ENCODE measurements at places on chromosomes 7 and 10. TPM values are rescaled to one million over a fixed set of nuclear protein-coding genes. Genes with fewer than 3 reads are reported as not detected.
A peak's percentile ranks its signal among the peaks of the same experiment; 100 is the strongest.

GRCh38 chr10:86250399-86250798 is 116.2 kb downstream of the GRID1 start:
- DNase-seq, result no peak

- no peak for DNase-seq
Measured at GRCh38 chr7:90693939-90694338, 97.8 kb downstream of the CDK14 start.

DNA sequence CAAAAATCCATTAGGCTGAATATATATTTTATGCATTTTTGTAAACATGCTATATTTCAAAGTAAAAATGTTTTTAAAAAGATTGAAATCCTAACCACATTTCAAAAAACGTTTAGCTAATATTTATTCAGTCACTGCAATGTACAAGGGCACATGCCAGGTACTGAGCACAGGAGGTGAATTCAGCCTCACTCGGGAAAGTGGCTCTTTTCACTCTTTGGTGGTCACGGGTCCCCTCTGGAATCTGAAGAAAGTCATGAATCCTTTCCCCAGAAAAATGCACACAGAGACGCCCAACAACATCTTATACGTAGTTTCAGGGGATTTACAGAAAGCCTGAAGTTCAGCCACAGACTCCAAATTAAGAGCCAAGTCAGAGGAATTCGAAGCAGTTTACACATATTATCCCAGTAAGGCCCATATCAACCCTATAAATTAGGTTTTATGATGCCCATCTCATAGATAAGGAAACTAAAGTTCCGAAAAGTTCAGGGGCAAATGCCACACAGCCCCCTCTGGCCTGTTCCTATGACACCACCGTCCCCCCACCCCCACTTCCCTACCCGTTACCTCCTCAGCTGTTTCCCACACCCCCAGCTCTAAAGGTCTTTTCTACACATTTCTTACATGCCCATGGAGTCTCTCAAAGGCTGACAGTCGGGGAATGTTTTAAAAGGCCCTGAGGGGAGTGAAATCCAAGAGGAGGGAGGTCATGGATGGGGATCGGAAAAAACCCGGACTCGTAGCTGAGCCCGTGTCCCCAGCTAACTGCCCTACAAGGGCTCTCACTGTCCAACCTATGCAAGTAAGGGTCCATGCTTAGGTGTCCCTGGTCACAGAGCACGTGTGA is 9.6 kb upstream of the SVOPL start:
- no peak for DNase-seq

DNA sequence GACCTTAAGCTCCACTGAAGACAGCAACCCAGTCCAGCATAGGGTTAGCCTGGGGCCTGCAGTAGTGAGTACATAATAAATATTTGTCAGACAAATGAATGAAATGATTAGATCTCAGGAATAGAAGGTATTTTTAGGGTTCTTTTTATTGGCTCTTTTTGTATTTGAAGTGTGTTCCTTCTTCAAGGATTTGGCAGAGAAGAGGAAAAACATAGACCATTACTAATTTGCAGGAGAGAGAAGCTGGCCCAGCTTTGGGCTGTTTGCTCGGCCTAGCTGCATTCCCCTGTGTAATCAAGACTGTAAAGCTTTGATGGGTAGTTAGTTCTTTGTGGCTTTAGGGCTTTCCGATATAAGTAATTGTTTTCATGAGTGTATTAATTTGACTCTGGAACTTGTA is 64.2 kb downstream of the CNNM2 start:
- peak; percentile 15 for DNase-seq

GRCh38 chr10:107013258-107014006 is 151.1 kb downstream of the SORCS1 start:
- no peak for DNase-seq

DNA sequence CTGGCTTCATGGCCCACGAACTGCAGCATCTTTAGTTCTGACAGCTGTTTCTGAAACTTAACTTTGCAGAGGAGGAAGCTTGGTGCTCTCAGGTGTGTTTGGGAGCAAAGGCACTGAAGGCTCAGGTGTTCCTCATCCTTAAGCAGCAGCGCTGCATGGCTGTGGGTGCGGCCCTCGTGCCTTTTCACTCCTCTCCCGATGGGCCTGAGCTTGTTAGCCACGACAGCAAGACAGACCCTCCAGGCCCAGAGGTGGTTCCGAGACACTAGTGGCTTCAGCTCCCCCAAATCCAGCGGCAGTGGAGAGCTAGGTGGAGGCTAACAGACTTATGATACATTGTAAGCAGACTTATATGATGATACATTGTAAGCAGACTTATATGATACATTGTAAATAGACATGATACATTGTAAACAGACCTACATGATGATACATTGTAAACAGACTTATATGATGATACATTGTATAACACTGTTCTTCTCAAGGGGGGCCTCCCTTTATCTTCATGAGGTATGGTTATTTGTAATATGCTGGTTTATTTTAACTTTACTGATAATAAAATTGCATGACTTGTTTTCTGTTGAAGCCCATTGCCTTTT is 14.1 kb downstream of the PFKP start:
- DNase-seq, result no peak

DNA sequence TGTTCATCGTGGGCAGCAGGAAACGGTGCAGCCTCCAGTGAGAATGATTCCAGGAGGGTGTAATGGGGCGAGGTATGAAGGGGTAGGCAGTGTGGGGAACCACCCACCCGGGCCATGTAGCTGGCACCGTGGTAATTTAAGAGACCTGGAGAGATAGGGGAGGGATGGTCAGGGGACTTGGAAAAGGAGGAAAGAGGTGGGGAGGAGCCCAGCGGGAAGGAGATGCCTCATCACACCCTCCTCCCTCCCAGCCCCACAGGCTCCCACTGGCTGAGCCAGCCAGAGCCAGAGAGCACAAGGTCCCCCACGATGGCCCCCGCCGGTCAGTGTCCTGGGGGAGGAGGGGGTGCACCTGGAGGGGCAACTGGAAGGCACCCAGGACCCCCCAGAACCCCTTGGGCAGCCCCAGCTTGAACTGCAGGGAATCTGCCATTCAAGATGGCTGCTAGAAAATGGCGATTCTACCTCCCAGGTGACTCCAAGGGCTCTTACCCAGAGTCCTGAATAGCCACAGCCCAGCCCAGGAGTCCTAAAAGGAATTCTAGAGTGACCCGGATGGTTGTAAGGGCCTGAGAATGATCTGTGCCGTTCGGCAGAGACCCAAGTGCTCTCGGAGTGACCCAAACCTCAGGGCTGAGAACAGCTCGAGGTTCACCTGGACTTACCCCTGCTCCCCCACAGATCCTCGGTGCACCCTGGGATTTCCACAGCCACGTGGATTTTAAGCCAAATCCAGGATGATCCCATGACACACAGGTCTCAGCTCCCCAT is 28.8 kb downstream of the CALML3 start:
- no peak for DNase-seq

GRCh38 chr7:100053215-100053614 is 3.6 kb downstream of the ZSCAN21 start:
- peak; percentile 53 for DNase-seq

GRCh38 chr7:144416341-144416740 is 12.8 kb upstream of the NOBOX start:
- DNase-seq, result no peak

GRCh38 chr10:80173466-80173865 is 31.9 kb downstream of the ANXA11 start:
- peak; percentile 79 for DNase-seq

GRCh38 chr10:132792796-132793195 is 6.8 kb upstream of the NKX6-2 start:
- DNase-seq, result no peak

DNA sequence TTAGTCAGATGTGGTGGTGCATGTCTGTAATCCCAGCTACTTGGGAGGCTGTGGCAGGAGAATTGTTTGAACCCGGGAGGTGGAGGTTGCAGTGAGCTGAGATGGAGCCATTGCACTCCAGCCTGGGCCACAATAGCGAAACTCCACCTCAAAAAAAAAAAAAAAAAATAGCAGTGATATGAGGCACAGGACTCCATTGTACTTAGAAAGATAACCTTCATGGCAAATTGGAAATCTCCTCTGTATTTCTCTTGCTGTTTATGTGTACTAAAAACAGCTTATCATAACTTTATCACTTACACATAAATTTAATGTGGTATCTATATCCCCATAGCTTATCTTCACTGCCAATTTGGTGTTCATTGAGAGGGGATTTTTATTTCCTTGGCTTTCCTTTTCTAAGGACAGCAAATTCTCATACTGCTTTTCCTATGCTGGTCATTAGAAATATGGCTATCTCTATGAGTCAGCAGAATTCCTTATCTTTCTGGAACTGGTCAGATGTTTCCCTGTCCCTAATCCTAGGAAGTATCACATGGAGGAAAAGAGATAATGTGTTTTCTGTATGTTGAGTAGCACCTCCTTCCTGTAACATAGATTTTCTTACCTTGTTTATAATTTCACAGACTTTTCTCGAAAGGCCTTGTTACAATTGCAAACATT is 40.6 kb upstream of the ZEB1 start:
- DNase-seq, result no peak

GRCh38 chr7:36777062-36777461 is 52.8 kb upstream of the AOAH start:
- DNase-seq, result no peak

- DNase-seq, result peak; percentile 8
Measured at GRCh38 chr10:29588629-29589421, 45.9 kb downstream of the SVIL start.

DNA sequence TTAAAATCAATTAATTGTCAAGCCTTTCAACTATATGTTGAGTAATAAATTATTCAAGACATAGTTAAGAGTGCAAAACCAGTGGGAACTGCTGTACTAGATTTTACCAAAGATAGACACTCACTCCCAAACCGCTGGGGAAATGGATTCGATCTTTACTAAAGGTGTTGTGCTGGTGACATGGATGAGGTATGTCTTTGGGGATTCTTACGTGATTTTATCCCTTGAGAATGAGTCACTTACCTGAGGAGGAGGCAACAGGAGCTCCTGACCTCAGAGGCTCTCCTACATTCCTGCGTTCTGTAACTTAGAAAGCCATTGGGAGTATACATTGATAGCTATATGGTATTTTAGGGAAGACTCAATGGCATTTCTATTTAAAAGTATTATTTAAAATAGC is 165.5 kb downstream of the PKD1L1 start:
- DNase-seq, result no peak

GRCh38 chr10:120368927-120369326 is 88.1 kb upstream of the PLPP4 start:
- DNase-seq, result no peak

- DNase-seq, result no peak
Measured at GRCh38 chr10:51269821-51270220, 195.5 kb downstream of the PRKG1 start.

The KIAA1217 gene
- 0.31 TPM for total RNA-seq

The ZNF853 gene
- 16.6 TPM for total RNA-seq

The GDF2 gene
- total RNA-seq, result not detected

The PROSER2 gene
- total RNA-seq, result 1.3 TPM

The CYP2C18 gene
- total RNA-seq, result not detected

The HOXA13 gene
- total RNA-seq, result not detected

The PKD2L1 gene
- total RNA-seq, result not detected

The GRM8 gene
- not detected for total RNA-seq

The MLXIPL gene
- total RNA-seq, result not detected

The PCDH15 gene
- not detected for total RNA-seq

The GIMAP1 gene
- total RNA-seq, result not detected

The BAG3 gene
- total RNA-seq, result 8.5 TPM

The DNA2 gene
- 41.0 TPM for total RNA-seq

Data from G401 (cell line).